ENCODE measurements at places on chromosomes 13 and 19.

DNA sequence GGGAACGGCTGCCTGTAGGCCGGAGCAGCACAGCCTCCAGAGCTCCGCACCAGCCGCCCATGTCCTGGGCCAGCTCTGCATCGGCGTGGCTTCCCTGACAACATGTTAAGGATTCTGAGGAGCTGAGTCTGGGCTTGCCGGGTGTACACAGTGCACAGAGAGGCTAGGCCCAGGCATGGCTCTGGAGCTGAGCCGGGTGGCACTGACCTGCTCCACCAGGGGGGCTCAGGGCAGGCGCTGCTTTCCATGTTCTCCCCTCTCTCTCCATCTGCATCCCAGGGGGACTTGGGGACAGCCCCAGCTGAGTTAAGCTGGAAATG is 31.6 kb downstream of the AP1M1 start:
- peaks cover 8% of the 10 kb centered on the region for H3K36me3 ChIP-seq
- no peak overlapping the region for H3K4me3 ChIP-seq
- no peaks in the 10 kb centered on the region for H3K27me3 ChIP-seq

DNA sequence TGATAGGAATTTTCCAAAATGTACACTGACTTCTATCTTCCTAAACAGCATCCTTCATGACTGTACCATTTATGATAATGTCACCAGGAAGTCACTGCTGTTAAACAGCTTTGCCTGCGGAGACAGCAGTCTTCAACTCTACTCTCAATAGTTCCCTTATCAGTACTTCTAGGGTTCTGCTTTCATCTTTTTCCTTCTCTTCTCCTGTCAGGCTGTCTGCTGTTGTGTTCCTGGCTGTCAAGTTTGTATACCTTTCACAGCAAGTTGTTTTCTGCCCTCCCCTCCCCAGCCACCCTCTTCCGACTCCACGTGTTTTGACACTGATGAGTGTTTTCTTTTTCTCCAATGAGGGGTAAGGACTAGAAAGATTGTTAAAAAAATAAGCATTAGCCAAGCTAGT is 2.2 kb downstream of the UPF3A start:
- peaks cover 23% of the 10 kb centered on the region for H3K4me1 ChIP-seq
- H3K27me3 ChIP-seq = no peaks in the 10 kb centered on the region
- H3K27ac ChIP-seq = no peak overlapping the region
- H3K4me3 ChIP-seq = no peak overlapping the region
- H3K36me3 ChIP-seq = peaks cover 15% of the 10 kb centered on the region

GRCh38 chr19:7868671-7869452 is 5.3 kb downstream of the PRR36 start:
- peak overlapping the region; percentile 58 for H3K4me3 ChIP-seq
- peaks cover 26% of the 10 kb centered on the region for H3K4me1 ChIP-seq
- H3K27ac ChIP-seq = peak overlapping the region; percentile 86
- DNase-seq = peak; percentile 92
- H3K36me3 ChIP-seq = no peaks in the 10 kb centered on the region
- H3K27me3 ChIP-seq = no peaks in the 10 kb centered on the region

- H3K27ac ChIP-seq = no peak overlapping the region
- H3K4me3 ChIP-seq = no peak overlapping the region
- H3K4me1 ChIP-seq = no peaks in the 10 kb centered on the region
- no peaks in the 10 kb centered on the region for H3K36me3 ChIP-seq
Observed at GRCh38 chr13:83941701-83942335, 59.5 kb upstream of the SLITRK1 start.

- H3K36me3 ChIP-seq = no peaks in the 10 kb centered on the region
- H3K27ac ChIP-seq = no peak overlapping the region
Observed at GRCh38 chr13:78609464-78610205, 6.3 kb upstream of the POU4F1 start.

DNA sequence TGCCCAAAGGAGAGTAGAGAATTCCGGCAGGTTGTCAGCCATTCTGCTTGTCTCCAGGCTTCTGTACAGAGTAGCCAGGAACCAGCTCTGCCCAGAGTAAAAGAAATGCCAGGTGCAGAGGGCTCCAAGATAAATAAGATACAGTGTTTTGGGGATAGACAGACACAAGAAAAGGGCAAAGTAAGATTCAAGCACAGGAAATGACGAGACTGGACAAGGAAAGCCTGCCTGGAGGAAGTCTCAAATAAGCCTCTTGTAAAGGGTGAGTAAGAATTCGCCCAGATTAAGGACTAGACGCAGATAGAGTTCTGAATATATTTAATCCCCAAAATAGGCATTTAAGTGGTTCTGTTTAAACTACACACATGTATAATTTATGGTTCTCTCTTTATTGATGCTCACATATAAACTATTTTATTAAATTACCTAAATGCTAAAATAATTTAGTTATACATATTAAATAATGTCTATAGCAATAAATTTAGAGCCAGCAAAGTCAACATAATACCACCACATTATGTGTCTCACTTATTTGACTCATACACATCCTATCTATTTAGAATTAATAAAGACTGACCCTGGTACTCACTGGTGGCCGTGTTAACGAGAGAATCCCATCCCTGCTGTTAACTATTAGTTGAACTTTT is 98.4 kb upstream of the RAP2A start:
- H3K4me3 ChIP-seq = no peak overlapping the region
- H3K27me3 ChIP-seq = no peaks in the 10 kb centered on the region
- no peak for DNase-seq
- peaks cover 3% of the 10 kb centered on the region for H3K4me1 ChIP-seq
- H3K36me3 ChIP-seq = peaks cover 3% of the 10 kb centered on the region
- no peak overlapping the region for H3K27ac ChIP-seq

- DNase-seq = no peak
- no peak overlapping the region for H3K27ac ChIP-seq
- H3K4me3 ChIP-seq = no peak overlapping the region
Observed at GRCh38 chr13:98848746-98849145, 96.3 kb upstream of the SLC15A1 start.

GRCh38 chr19:8004723-8005513 is 523 bp downstream of the ELAVL1 start:
- peaks cover 40% of the 10 kb centered on the region for H3K4me1 ChIP-seq
- no peak for DNase-seq
- peak overlapping the region; percentile 68 for H3K27ac ChIP-seq

- DNase-seq = no peak
- no peak overlapping the region for H3K27ac ChIP-seq
- H3K36me3 ChIP-seq = no peaks in the 10 kb centered on the region
- H3K4me3 ChIP-seq = no peak overlapping the region
Observed at GRCh38 chr19:58460039-58460438, 6.8 kb upstream of the ZNF324 start.

DNA sequence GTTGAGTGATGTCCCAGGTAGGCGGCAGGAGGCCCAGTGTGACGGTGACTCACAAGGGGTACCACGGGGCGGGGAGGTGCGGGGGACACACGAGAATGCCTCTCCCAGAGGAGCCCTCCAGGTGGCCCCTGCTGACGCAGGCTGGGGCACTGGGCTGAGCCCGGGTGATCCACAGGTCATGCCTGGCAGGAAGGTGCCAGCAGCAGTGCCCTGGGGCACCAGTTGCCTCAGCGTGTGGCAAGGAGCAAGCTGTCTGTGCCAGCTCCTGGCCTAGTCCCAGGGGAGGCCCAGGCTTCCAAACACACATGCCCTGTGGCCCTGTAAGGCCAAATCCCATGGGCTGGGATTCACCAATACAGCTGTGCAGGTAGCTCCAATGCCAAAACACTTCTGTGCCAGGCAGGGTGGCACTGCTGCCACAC is 28.0 kb downstream of the AKT2 start:
- no peak overlapping the region for H3K4me3 ChIP-seq
- H3K27me3 ChIP-seq = no peaks in the 10 kb centered on the region
- peaks cover 13% of the 10 kb centered on the region for H3K4me1 ChIP-seq
- H3K36me3 ChIP-seq = peaks cover 24% of the 10 kb centered on the region
- no peak for DNase-seq

GRCh38 chr19:19315444-19315843 is 4.9 kb downstream of the SUGP1 start:
- DNase-seq = no peak
- H3K27ac ChIP-seq = no peak overlapping the region
- no peak overlapping the region for H3K4me3 ChIP-seq
- H3K4me1 ChIP-seq = peaks cover 9% of the 10 kb centered on the region
- peaks cover 25% of the 10 kb centered on the region for H3K36me3 ChIP-seq

DNA sequence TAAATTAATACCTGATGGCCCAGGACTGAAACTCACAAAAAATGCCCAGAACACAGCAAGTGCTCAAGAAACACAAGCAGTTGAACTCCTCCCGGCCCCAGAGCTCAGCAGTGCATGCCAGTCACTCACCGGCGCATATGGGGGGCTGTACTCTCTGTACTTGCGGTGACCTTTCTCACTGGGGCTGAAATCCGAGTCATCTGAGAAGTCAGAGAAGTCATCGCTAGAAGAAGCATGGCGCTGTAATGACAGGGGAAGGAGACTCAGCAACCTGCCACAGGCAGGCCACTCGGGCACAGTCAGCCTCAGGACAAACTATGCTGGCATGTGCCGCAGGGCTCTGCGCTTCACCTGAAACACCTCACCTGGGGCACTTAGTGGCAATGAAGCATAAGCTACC is 19.7 kb downstream of the ZC3H4 start:
- H3K36me3 ChIP-seq = peaks cover 8% of the 10 kb centered on the region
- no peak for DNase-seq
- H3K27ac ChIP-seq = no peak overlapping the region
- no peak overlapping the region for H3K4me3 ChIP-seq
- no peaks in the 10 kb centered on the region for H3K27me3 ChIP-seq

DNA sequence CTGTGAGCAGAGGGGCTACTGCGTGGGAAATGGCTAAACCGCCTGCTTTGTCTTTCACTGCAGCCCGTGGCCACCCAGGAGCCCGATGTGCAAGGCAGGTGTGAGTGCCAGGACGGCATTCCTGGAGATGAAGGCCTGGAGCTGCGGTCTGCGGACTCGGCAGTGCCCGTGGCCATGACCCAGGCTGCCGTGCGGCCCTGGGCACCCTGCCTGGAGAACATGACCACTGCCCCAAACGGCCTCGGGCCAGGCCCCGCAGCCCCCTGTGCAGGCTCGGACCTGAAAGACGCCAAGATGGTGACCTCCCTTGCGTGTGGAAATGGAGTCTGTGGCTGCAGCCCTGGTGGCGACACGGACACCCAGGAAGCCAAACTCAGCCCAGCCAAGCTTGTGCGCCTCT is 62.2 kb downstream of the SPATA13 start:
- H3K4me1 ChIP-seq = peaks cover 3% of the 10 kb centered on the region
- H3K27ac ChIP-seq = no peak overlapping the region
- H3K4me3 ChIP-seq = no peak overlapping the region
- H3K27me3 ChIP-seq = no peaks in the 10 kb centered on the region
- H3K36me3 ChIP-seq = no peaks in the 10 kb centered on the region

DNA sequence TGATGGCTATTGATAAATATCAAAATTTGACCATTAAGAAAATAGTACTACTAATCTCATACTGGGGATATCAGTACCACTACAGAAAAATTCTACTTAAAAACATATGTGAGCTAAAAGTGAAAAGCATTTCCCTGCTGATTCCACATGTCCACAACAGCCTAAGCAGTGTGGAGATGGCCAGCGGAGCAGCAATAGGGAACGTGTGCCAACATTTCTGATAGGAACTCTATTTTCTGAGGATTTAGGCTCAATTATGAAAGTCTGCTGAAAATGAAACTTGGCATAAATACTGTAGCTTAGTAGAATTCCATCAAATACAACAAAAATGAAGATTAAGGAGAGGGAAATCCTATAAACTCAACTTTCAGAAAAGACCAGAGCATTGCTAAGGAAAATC is 311.6 kb downstream of the ENOX1 start:
- H3K4me3 ChIP-seq = no peak overlapping the region
- H3K4me1 ChIP-seq = no peaks in the 10 kb centered on the region
- no peaks in the 10 kb centered on the region for H3K27me3 ChIP-seq
- DNase-seq = no peak
- H3K36me3 ChIP-seq = no peaks in the 10 kb centered on the region

- H3K27me3 ChIP-seq = no peaks in the 10 kb centered on the region
- H3K27ac ChIP-seq = no peak overlapping the region
- DNase-seq = no peak
- H3K4me3 ChIP-seq = no peak overlapping the region
Observed at GRCh38 chr13:36362251-36362650, 16.1 kb upstream of the SPART start.

- peak; percentile 79 for DNase-seq
- H3K4me1 ChIP-seq = peaks cover 30% of the 10 kb centered on the region
- no peak overlapping the region for H3K27ac ChIP-seq
- H3K4me3 ChIP-seq = no peak overlapping the region
Observed at GRCh38 chr19:6718741-6719539, 1.5 kb downstream of the C3 start.

- peak overlapping the region; percentile 64 for H3K4me3 ChIP-seq
- DNase-seq = no peak
- peaks cover 35% of the 10 kb centered on the region for H3K4me1 ChIP-seq
Observed at GRCh38 chr19:661427-662196, 1.4 kb downstream of the RNF126 start.

DNA sequence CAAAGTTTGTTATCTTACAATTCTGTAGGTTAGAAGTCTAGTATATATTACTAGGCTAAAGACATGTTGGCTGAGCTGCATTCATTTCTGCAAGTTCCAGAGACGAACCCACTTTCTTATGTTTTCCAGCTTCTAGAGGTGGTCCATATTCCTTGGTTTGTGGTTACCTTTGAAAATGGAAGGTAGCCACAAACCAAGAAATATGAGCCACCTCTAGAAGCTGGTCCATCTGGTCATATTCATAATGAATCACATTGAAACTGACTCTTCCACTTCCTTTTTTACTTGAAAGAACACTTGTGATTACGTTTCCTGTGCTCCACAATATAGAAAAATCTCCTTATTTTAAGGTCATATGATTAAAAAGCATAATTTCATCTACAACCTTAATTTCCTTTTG is 943.0 kb upstream of the PCDH9 start:
- no peak overlapping the region for H3K4me3 ChIP-seq
- H3K4me1 ChIP-seq = no peaks in the 10 kb centered on the region
- no peak overlapping the region for H3K27ac ChIP-seq

- H3K27me3 ChIP-seq = no peaks in the 10 kb centered on the region
- H3K36me3 ChIP-seq = no peaks in the 10 kb centered on the region
- DNase-seq = no peak
- peaks cover 8% of the 10 kb centered on the region for H3K4me1 ChIP-seq
Observed at GRCh38 chr13:27024074-27024461, 147.5 kb downstream of the USP12 start.

DNA sequence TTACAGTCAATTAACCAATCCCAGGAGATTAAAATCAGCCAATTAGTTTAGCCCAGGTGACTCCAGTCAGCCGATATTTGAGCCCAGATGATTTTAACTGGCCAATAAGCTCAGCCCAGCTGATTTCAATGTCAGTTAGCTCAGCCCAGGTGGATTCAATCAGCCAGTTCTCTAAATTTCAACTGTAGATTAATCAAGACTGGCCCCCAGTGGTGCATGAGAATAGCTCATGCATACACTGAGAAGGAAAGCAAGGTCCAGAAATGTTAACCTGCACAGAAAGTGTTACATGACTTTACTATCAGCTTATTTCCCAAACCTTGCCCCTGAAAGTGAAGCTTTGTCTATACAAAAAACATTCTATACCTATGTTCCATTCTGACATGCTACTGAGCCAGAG is 55.4 kb upstream of the ZNF724 start:
- H3K36me3 ChIP-seq = no peaks in the 10 kb centered on the region
- H3K4me3 ChIP-seq = no peak overlapping the region
- no peaks in the 10 kb centered on the region for H3K27me3 ChIP-seq
- H3K27ac ChIP-seq = no peak overlapping the region
